NCI-H2029 treated with DMSO at 0.1 percent for 48 hours (cell line): ENCODE measurements at places on chromosomes 2 and 18.

GRCh38 chr2:152466980-152467676 lies 132.2 kb downstream of the FMNL2 start:
- no peak for DNase-seq

DNA sequence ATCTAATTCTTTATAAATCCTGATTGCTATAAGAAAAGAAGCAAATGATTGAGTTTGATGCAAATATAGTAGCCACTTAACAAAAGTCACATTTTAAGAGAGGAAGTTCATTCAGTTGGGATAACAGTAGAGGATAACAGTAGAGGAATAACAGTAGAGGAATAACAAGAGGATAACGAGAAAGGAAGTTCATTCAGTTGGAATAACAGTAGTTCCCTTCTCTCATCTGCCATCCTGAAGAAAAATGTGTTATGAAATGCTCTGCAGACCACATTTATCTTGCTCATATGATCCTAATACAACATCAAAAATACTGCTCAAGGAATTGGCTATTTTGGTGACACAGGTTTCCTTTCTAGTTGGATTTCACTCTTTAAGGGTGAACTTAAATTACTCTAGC lies 105.3 kb upstream of the UNC80 start:
- DNase-seq: no peak

GRCh38 chr2:9308186-9308955 lies 101.8 kb downstream of the ASAP2 start:
- no peak for DNase-seq

- DNase-seq: no peak
These were observed 2.8 kb downstream of the PHLPP1 start for GRCh38 chr18:62717925-62718800.

DNA sequence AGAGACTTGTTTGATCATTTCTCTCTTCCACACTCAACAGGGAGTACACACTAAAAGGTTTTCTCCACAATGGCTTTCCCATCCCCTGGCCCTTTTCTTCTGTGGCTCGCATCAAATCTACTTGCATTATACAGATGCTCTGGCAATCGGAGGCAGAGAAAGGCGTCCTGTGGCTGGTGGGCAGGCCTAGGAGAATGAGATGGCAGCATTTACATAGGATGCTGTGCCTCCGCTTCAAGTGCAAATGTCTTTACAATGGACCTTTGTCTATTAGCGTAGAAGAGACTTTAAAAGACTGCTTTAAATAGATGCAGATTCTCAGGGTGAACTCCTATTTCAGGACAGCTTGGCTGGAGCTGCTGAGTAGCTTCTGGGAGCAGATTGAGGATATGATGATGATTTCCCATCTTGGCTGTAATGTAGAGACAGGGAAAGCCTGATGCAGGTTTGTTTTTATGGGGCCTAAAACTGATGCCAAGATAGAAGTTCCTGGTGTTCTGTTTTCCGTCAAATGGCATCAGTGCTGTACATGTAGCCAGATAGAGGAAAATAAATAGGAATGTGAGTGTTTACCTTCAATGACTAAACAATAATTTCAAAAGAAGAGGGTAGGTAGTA lies 423.4 kb downstream of the RND3 start:
- DNase-seq: no peak

DNA sequence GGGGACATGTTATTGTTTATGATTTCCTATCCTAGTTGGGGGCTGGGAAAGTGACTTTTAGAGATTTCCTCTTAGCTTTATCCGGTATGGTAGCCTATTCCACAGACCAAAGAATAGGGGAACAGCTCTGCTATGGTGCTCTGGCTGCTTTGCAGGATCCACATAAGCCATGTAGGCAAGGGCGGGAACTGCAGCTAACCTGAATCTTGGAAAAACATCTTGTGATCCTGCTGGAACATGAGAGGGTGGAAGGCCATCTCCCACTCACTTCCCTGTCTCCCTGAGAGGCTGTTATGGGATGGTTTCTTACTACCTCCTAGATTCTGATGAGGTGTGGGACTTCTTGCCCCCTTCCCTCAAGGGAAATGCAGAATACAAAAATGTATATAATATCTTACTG lies 2.0 kb upstream of the DARS1 start:
- no peak for DNase-seq

GRCh38 chr18:38047820-38048219 lies 482.2 kb upstream of the CELF4 start:
- DNase-seq: no peak
